ENCODE measurements at places on chromosomes 7 and 10. TPM values are rescaled to one million over a fixed set of nuclear protein-coding genes. Genes with fewer than 3 reads are reported as not detected.

COL26A1 gene
- total RNA-seq = not detected

DNA sequence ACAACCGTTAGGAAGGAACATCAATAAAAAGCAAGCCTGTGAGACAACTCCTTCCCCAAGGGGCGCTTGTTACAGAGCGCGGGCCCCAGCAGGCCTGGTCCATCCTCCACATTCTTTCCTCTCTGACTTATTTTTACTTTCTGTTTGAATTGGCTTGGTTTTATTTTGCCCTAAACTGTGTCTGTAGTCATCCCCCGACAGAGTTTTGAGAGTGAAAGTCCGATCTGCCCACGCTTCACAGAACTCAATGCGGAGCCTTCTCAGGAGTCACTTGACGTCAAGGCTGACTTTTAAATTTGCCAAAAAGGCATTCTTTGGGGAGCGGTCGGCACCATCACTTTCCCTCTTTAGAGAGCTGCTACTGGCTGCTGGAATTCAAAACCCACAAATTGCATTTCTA, 150.1 kb upstream of the KLF6 start:
- peak; percentile 65 for DNase-seq
- no peaks in the 10 kb centered on the region for H3K36me3 ChIP-seq
- H3K4me1 ChIP-seq = peaks cover 8% of the 10 kb centered on the region
- H3K4me3 ChIP-seq = peak overlapping the region; percentile 21
- H3K27ac ChIP-seq = peak overlapping the region; percentile 66

GRCh38 chr7:112184455-112184854, 21.7 kb downstream of the DOCK4 start:
- H3K27ac ChIP-seq = no peak overlapping the region
- no peak for DNase-seq
- no peak overlapping the region for H3K4me3 ChIP-seq
- no peaks in the 10 kb centered on the region for H3K36me3 ChIP-seq
- H3K4me1 ChIP-seq = no peaks in the 10 kb centered on the region

- no peaks in the 10 kb centered on the region for H3K4me1 ChIP-seq
- H3K27me3 ChIP-seq = no peaks in the 10 kb centered on the region
- no peak overlapping the region for H3K27ac ChIP-seq
- H3K36me3 ChIP-seq = no peaks in the 10 kb centered on the region
- H3K4me3 ChIP-seq = no peak overlapping the region
- DNase-seq = no peak
These were observed 1.4 kb downstream of the GIMAP5 start for GRCh38 chr7:150738591-150739001.

DNA sequence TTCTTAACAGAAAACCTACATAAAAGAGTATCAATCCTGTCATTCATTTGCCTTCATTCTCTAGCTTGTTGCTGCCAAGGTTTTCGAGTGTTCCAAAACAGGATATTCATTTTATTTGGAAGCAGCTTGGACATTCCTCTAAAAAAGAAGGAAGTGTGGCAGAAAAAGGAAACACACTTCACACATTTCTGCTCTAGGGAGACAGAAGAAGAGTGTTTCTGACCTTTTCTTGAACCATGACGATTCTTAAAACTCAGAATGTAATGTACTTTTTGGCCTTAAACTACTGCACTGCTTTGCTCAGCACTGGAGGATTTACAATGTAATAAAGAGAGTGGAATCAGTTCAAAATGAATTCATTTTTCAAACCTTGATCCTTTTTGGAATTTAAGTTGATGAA, 81.3 kb downstream of the SEMA3A start:
- no peak for DNase-seq
- peak overlapping the region; percentile 53 for H3K27ac ChIP-seq
- no peaks in the 10 kb centered on the region for H3K27me3 ChIP-seq
- no peak overlapping the region for H3K4me3 ChIP-seq
- peaks cover 37% of the 10 kb centered on the region for H3K4me1 ChIP-seq

- DNase-seq = peak; percentile 83
- peaks cover 42% of the 10 kb centered on the region for H3K4me1 ChIP-seq
- peak overlapping the region; percentile 23 for H3K27ac ChIP-seq
- peaks cover 10% of the 10 kb centered on the region for H3K36me3 ChIP-seq
- no peak overlapping the region for H3K4me3 ChIP-seq
These were observed 15.8 kb downstream of the DNMBP start for GRCh38 chr10:99993701-99994689.

PRSS1 gene
- total RNA-seq = not detected

GRCh38 chr7:134174795-134175261, 47.7 kb downstream of the LRGUK start:
- no peaks in the 10 kb centered on the region for H3K36me3 ChIP-seq
- H3K27me3 ChIP-seq = no peaks in the 10 kb centered on the region
- no peak overlapping the region for H3K27ac ChIP-seq
- H3K4me1 ChIP-seq = peaks cover 9% of the 10 kb centered on the region

GRCh38 chr10:84685047-84685660, 356.8 kb downstream of the CCSER2 start:
- no peaks in the 10 kb centered on the region for H3K4me1 ChIP-seq
- H3K4me3 ChIP-seq = no peak overlapping the region
- H3K36me3 ChIP-seq = no peaks in the 10 kb centered on the region
- no peak for DNase-seq
- H3K27me3 ChIP-seq = no peaks in the 10 kb centered on the region

DNA sequence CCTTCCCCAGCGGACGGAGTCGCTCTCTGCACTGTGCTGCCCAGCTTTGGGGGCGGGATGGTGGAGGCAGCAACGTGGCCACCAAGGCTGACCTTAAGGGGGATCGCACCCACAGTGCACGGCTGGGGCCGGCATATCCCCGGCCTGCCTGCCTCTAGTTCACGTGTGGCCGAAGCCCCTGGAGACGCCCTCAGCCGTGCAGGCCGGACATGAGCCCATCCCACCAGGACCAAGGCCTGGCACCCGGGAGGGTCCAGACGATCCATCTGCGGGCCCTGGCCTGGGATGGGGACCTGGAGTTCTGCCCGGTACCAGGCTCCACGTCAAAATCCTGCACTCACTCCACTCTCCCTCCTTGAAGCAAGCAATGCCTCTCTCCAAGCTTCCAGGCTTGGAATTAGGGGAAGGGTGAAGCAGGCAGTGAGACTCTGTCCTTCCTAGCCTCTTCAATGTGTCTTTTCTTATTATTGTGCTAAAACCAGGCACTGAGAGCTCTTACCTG, 520.8 kb downstream of the REEP3 start:
- H3K27ac ChIP-seq = no peak overlapping the region
- no peaks in the 10 kb centered on the region for H3K36me3 ChIP-seq
- DNase-seq = no peak
- H3K4me3 ChIP-seq = no peak overlapping the region
- no peaks in the 10 kb centered on the region for H3K27me3 ChIP-seq
- no peaks in the 10 kb centered on the region for H3K4me1 ChIP-seq

GRCh38 chr7:84177758-84178412, 16.7 kb downstream of the SEMA3A start:
- no peaks in the 10 kb centered on the region for H3K36me3 ChIP-seq
- no peaks in the 10 kb centered on the region for H3K27me3 ChIP-seq
- DNase-seq = peak; percentile 34
- no peak overlapping the region for H3K27ac ChIP-seq
- peaks cover 21% of the 10 kb centered on the region for H3K4me1 ChIP-seq
- H3K4me3 ChIP-seq = no peak overlapping the region

DNA sequence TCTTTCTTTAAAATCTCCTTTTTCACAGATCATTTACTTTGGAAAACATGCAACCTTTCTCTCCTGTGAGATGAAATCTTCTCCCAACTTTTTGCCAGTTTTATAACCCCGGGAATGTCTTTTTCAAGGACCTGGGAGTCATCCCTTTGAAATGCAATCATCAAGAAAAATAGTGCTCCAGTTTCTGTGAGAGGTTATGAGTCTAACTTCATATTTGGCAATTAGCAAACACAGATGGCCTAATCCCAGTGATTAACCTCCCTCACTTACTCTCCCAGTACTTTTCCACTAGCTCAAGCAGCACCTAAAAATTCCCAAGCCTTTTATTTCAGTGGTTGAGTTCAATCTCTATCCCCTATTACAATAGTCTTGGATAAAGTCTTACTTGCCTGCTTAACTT, 185.8 kb upstream of the TMEM106B start:
- H3K27me3 ChIP-seq = no peaks in the 10 kb centered on the region
- H3K27ac ChIP-seq = no peak overlapping the region
- H3K4me1 ChIP-seq = peaks cover 6% of the 10 kb centered on the region
- no peak overlapping the region for H3K4me3 ChIP-seq
- H3K36me3 ChIP-seq = no peaks in the 10 kb centered on the region
- DNase-seq = no peak

SCIN gene
- total RNA-seq = 0.37 TPM

PRF1 gene
- not detected for total RNA-seq

GRCh38 chr7:46032353-46032752, 111.3 kb upstream of the IGFBP3 start:
- no peak for DNase-seq
- peaks cover 15% of the 10 kb centered on the region for H3K4me1 ChIP-seq
- no peak overlapping the region for H3K27ac ChIP-seq
- H3K4me3 ChIP-seq = no peak overlapping the region

- no peaks in the 10 kb centered on the region for H3K36me3 ChIP-seq
- no peak for DNase-seq
- H3K4me3 ChIP-seq = no peak overlapping the region
- H3K4me1 ChIP-seq = no peaks in the 10 kb centered on the region
- no peaks in the 10 kb centered on the region for H3K27me3 ChIP-seq
- H3K27ac ChIP-seq = no peak overlapping the region
These were observed 242.2 kb downstream of the MALRD1 start for GRCh38 chr10:19290770-19291169.

DNA sequence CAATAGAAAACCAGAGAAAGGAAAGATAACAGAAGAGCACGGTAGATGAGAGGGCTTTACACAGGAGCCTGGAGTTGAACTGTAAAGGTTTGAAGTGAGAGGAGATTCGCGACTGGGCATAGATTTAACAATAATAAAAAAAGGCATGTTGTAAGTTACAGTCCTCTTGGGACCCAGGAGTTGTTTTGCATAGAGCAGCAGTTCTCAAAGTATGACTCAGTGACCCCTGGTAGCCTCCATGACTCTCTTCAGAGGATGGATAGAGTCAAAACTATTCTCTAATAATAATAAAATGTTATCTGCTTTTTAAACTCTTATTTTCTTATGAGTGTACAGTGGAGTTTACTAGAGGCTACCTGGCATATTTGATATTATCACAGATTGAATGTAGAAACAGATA, 262.3 kb downstream of the SORCS3 start:
- no peak for DNase-seq
- no peak overlapping the region for H3K27ac ChIP-seq
- H3K4me1 ChIP-seq = no peaks in the 10 kb centered on the region
- H3K27me3 ChIP-seq = no peaks in the 10 kb centered on the region

SPDYE8 gene
- total RNA-seq = 0.24 TPM

DNA sequence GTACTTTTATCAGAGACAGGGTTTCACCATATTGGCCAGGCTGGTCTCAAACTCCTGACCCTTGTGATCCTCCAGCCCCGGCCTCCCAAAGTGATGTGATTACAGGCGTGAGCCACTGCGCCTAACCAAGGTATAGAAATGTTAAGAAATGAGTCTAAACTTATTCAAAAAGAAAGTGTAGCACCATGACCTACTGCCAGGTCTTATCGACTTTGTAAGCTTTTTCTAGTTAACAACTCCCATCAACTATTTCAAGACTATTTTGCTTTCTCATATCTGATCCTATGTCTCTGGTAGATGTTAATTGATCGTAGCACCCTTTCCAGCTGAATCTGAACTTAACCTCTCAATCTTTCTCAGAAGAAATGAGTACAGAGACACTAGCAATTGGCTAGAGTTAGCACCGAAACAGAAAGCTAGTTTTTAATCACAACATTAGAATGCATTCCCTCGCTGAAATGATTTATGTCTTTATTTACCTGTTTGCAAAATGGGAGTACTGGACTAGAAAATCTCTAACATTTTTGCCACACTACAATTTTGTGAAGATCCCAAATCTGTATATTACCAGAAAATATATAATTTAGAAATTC, 114.0 kb upstream of the HGF start:
- H3K27ac ChIP-seq = no peak overlapping the region
- no peak for DNase-seq
- no peaks in the 10 kb centered on the region for H3K27me3 ChIP-seq
- no peak overlapping the region for H3K4me3 ChIP-seq
- H3K4me1 ChIP-seq = no peaks in the 10 kb centered on the region
- H3K36me3 ChIP-seq = no peaks in the 10 kb centered on the region

- no peak overlapping the region for H3K27ac ChIP-seq
- H3K27me3 ChIP-seq = peaks cover 69% of the 10 kb centered on the region
- peak; percentile 12 for DNase-seq
- H3K36me3 ChIP-seq = no peaks in the 10 kb centered on the region
These were observed 2.4 kb downstream of the MKX start for GRCh38 chr10:27743012-27743876.

GRCh38 chr10:132449051-132449810, 52.2 kb downstream of the PWWP2B start:
- no peaks in the 10 kb centered on the region for H3K36me3 ChIP-seq
- H3K4me1 ChIP-seq = peaks cover 18% of the 10 kb centered on the region
- H3K4me3 ChIP-seq = no peak overlapping the region
- H3K27me3 ChIP-seq = no peaks in the 10 kb centered on the region
- no peak overlapping the region for H3K27ac ChIP-seq

DNA sequence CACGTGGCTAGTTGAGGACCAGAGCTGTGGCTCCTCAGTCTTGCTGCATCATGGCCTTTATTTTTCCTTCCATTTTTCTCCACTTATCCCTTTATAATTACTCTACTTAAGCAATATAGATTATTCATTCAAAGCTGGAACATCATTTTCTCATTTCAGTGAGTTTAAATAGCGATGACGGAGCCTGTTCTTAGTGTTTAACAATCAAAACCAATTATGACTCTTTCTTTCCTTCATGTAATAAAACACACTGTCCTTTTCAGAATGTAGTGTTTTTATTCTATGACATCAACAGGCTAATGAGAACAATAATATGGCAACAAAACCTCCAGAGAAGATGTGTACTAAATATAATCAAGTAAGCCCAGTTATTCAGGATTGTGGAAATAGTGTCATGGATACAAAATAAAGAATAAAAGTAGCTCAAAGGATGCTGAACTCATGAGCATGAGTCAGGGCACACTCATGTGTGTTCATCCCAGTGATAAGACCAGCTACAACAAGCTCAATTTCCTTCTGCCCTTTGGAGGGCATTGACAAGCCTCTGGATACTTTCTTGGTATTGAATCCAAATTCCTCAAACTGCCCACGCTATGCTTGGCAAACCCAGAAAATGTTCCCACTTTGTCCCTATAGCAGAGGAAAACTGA, 188.4 kb downstream of the CYP26A1 start:
- no peaks in the 10 kb centered on the region for H3K36me3 ChIP-seq
- peaks cover 7% of the 10 kb centered on the region for H3K4me1 ChIP-seq
- peak; percentile 34 for DNase-seq
- no peak overlapping the region for H3K4me3 ChIP-seq

DNA sequence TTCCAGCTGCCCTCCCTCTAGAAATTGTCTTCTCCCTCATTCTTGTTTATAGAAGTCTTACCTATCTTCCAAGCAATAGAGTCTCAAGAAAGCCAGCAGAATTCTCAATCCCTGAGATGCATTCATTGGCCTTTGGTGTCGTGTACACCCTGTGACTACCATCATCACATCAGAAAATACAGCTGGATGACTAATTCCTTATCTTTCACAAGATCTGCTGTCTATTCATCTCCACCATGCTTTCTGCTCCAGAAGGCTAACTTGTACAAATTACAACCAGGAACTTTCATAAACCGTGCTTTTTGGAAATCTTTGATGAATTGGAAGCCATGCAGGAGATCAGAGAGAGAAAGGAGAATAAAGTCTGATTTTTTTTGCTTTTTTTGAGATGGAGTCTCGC, 1062.9 kb upstream of the GHITM start:
- H3K36me3 ChIP-seq = no peaks in the 10 kb centered on the region
- H3K27me3 ChIP-seq = no peaks in the 10 kb centered on the region

Measured in SJSA1 (cell line).